Heart right ventricle (tissue), 16 donors: ENCODE measurements at places on chromosomes 1 and 21.

DNA sequence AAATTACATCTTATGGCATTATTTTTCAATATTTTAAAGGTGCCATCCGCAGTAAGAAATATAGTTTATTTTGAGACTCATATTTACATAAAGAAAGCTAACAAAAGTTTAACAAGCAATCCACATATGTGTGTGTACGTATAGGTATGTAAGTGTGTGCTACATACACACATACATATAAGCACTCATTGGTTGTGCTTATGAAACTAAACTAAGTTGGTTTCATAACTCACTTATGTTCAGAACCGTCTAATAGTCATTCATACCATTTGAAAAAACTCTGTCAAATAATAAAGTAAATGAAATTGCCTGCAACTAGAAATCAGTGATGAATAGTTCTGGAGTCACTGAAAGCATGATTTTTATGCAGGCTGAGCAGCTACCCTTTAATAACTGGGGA lies 14.1 kb downstream of the TATDN3 start:
- no peak for DNase-seq

DNA sequence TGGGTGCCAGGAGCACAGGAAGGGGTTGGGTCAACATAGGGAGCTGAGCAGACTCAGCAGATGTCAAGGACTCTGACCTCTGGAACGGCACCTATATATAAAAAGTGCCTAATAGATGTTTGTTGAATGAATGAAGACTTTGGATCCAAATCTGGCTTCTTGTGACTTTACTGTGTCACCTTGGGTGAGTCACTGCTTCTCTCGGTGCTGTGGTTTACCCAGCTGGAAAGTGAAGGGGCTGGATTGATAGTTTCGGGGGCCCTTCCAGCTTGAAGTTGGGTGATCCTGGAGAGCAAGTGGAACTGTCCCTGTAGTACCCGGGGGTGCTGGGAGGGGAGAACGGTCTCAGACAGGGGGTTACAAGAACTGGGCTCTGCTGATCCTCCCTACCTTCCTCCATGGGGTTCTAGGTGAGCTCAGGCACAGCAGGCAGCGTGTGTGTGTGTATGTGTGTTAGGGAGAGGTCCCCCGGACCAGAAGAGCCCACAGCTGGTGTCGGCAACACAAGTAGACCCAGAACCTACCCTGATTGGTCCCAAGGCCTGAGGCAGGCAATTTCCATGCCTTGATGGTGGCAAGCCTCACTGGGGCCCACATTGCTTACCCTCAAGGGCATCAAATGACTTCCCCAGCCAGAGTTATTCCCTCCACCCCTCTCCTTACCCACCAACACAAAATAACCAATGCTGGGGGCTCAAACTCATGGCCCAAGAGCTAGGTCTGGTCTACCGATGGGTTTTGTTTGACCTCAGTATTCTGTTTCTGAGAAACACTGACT lies 5.5 kb upstream of the PADI1 start:
- DNase-seq: no peak

DNA sequence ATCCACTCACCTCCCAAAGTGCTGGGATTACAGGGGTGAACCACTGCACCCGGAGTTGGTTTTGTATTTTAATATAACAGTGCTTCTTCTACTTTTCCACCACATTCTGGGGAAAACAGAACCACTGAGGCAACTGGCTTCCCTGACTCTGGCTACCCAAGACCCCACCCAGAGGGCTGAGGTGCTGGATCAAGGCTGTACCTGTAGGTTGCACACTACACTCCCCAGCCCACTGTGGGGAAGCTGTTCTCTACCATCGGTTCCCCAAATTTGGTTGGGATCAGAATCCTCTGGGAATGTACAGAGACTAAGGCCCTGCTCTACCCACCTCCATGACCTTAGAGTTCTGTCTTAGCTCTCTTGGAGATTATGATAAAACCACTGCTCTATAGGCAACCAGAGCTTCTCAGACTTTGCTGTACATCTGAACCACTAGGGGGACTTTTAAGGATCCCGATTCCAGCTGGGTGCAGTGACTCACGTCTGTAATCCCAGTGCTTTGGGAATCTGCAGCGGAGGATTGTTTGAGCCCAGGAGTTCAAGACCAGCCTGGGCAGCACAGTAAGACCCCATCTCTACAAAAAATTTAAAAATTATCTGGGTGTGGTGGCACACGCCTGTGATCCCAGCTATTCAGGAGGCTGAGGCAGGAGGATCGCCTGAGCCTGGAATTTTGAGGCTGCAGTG lies 51.6 kb downstream of the GNG4 start:
- DNase-seq: no peak

DNA sequence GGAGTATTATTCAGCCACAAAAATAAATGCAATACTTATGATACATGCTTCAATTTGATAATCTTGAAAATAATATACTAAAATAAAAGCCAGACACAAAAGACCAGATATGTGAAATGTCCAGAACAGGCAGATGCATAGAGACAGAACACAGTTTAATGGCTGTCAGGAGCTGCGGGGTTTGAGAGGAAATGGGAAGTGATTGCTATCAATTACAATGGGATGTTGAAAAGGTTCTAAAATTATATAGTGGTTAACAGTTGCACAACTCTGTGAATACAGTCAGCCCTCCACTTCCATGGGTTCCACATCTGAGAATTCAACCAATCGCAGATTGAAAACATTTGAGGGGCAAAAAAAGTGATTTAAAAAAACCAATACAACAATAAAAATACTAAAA lies 54.0 kb downstream of the LTN1 start:
- DNase-seq: no peak

GRCh38 chr1:33641104-33641830 lies 168.8 kb downstream of the ZSCAN20 start:
- no peak for DNase-seq

- no peak for DNase-seq
Measured at GRCh38 chr21:42324896-42325295, 9.7 kb upstream of the TFF3 start.
